Dorsolateral prefrontal cortex (tissue), 122 donors: ENCODE measurements at places on chromosomes 13 and 19. TPM values are rescaled to one million over a fixed set of nuclear protein-coding genes. Genes with fewer than 3 reads are reported as not detected.

Gene SH3GL1
- total RNA-seq, result 49.0 TPM

Gene ABHD8
- total RNA-seq, result 67.7 TPM

Gene NTN5
- total RNA-seq, result 0.78 TPM

Gene PDS5B
- 130 TPM for total RNA-seq

Gene ZNF285
- total RNA-seq, result 12.2 TPM

Gene PRR20A
- total RNA-seq, result not detected

Gene CACNG8
- 66.0 TPM for total RNA-seq

Gene GSX1
- total RNA-seq, result not detected

Gene NANOS3
- total RNA-seq, result 17.5 TPM

Gene FARSA
- 79.3 TPM for total RNA-seq

Gene GRIN2D
- total RNA-seq, result 4.2 TPM

Gene PEAK3
- 0.52 TPM for total RNA-seq

Gene PCDH8
- total RNA-seq, result 59.0 TPM

Gene ATP4B
- total RNA-seq, result not detected

Gene SELENOW
- 636 TPM for total RNA-seq

Gene ZNF835
- 11.2 TPM for total RNA-seq

Gene CALR
- 304 TPM for total RNA-seq

Gene PSG3
- not detected for total RNA-seq

Gene FCER2
- total RNA-seq, result not detected

Gene CAMSAP3
- total RNA-seq, result 30.1 TPM

Gene SLC1A5
- total RNA-seq, result 9.5 TPM

Gene FAM216B
- total RNA-seq, result 0.53 TPM

Gene MAMSTR
- 7.8 TPM for total RNA-seq

Gene PLEKHF1
- 16.6 TPM for total RNA-seq

Gene WDR87
- total RNA-seq, result not detected

Gene IGFL1
- not detected for total RNA-seq

Gene ODAD3
- 5.4 TPM for total RNA-seq

Gene CCNE1
- total RNA-seq, result 4.5 TPM

Gene LMTK3
- total RNA-seq, result 92.8 TPM

Gene DHPS
- 126 TPM for total RNA-seq

Gene JOSD2
- total RNA-seq, result 49.2 TPM

Gene AMH
- total RNA-seq, result 11.7 TPM

Gene LILRA1
- total RNA-seq, result 0.57 TPM

Gene LHB
- not detected for total RNA-seq

Gene RASAL3
- 2.9 TPM for total RNA-seq

Gene MEIS3
- 73.5 TPM for total RNA-seq

Gene MTUS2
- total RNA-seq, result 38.2 TPM

Gene SRRM5
- 0.94 TPM for total RNA-seq

Gene PALM
- total RNA-seq, result 251 TPM

Gene KBTBD6
- total RNA-seq, result 28.2 TPM

Gene NOVA2
- 70.4 TPM for total RNA-seq

Gene ZNF534
- 2.1 TPM for total RNA-seq

Gene UBL5
- 260 TPM for total RNA-seq

Gene ZNF497
- 5.3 TPM for total RNA-seq

Gene CALR3
- not detected for total RNA-seq

Gene ZNF573
- 19.0 TPM for total RNA-seq

Gene PSG1
- total RNA-seq, result not detected

Gene SLC5A5
- total RNA-seq, result 0.24 TPM

Gene KANK2
- total RNA-seq, result 26.9 TPM

Gene FCGBP
- total RNA-seq, result 52.0 TPM

Gene COMP
- not detected for total RNA-seq

Gene INSL3
- total RNA-seq, result not detected

Gene RFXAP
- total RNA-seq, result 8.7 TPM

Gene MEDAG
- total RNA-seq, result 1.4 TPM

Gene ZIC2
- total RNA-seq, result 16.7 TPM

Gene NLRP5
- not detected for total RNA-seq

Gene ZNF208
- 5.3 TPM for total RNA-seq
